ENCODE measurements at places on chromosomes 12 and 14.

DNA sequence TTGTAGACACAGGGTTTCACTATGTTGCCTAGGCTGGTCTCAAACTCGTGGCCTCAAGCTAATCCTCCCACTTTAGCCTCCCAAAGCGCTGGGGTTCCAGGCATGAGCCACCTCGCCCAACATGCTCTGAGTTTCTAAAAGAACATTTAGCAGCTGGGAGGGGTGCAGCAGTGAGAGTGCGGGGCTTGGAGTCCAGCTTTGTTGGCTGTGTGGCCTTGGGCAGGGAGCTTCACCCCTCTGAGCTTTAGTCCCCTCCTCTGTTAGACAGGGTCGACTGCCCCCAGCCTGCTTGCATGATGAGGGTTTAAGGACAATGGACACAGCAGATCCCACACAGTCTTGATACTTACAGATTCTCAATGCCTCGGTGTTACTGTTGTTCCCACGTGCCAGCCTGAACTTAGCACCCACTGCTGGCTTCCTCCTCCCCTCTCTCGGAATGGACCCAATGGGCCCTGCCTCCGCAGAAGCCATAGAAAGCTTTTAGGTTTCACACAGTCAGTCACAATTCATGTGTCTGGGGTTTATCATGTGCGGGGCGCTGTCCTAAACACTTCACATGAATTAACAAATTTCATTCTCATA lies 54.6 kb downstream of the PSMA6 start:
- DNase-seq = no peak

- no peak for DNase-seq
Observed at GRCh38 chr14:96263347-96264199, 7.6 kb downstream of the BDKRB1 start.

- DNase-seq = no peak
Observed at GRCh38 chr14:65160091-65160490, 57.8 kb upstream of the MAX start.

DNA sequence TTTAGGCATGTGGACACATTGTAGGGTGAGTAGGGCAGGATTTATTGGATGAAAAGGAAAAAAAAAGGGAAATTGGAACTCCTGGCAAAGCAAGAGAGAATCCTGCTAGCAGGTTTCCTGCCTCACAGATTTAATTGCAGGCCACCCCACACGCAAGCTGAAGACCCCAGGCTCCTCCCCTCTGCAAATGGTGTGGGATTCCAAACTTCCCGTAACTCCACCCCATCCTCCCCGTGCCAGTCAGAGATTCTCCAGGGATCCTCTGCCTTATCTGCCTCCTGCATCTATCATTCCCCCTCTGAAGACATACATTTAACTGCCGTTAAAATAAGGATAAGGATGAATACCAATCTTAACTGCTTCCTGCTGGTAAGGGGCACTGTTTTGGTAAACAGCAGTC lies 249.8 kb upstream of the GARIN2 start:
- DNase-seq = no peak

Measured in bone marrow (tissue), 2 donors.